ENCODE measurements at places on chromosomes 5 and 9.
A peak's percentile ranks its signal among the peaks of the same experiment; 100 is the strongest.

DNA sequence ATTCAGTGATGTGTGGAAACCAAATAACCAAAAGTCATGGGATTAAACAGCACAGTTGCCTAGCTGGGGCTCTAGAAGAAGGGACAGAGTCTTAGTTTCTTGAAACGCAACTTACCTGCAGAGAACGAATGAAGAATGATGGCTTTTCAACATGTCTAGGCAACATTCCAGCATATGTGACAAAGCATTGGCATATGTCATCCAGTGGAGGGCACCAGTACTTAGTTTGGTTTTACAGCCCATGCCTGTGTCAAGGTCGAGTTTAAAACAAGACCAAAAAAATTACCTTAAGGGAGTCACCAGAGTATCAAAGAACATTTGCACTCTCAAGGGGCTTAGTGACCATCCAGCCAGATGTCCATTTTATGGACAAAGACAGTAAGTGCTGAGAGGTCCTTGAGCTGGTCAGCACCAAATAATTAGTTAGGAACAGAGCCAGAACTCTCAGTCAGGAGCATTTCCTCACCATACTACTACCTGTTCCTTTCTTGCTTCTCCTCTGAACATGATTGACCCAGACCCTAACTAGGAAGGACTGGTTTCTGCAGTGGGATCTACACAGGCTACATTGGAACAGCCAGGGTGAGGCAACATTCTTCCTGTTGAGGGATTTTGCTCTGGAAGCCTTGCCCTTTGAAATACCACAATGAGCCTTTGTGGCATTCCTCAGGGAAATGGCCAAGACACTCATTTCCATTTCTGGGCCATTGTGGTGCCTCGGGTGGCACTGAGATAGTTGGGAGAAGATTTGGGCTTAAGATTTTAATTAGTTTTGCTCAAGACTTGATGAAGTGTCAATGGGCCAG, 75.4 kb upstream of the ANKH start:
- DNase-seq: peak; percentile 3

- peak; percentile 86 for DNase-seq
Measured at GRCh38 chr9:84139296-84140070, 158.9 kb downstream of the RMI1 start.

- DNase-seq: no peak
Measured at GRCh38 chr9:121672213-121672612, 20.8 kb downstream of the DAB2IP start.

GRCh38 chr5:148808864-148809642, 17.4 kb upstream of the ADRB2 start:
- DNase-seq: no peak

- DNase-seq: no peak
Measured at GRCh38 chr5:7888901-7889300, 20.0 kb downstream of the MTRR start.

- no peak for DNase-seq
Measured at GRCh38 chr5:115535479-115536035, 9.0 kb downstream of the FEM1C start.

- DNase-seq: no peak
Measured at GRCh38 chr5:93039888-93040287, 541.1 kb downstream of the NR2F1-AS1 start.

DNA sequence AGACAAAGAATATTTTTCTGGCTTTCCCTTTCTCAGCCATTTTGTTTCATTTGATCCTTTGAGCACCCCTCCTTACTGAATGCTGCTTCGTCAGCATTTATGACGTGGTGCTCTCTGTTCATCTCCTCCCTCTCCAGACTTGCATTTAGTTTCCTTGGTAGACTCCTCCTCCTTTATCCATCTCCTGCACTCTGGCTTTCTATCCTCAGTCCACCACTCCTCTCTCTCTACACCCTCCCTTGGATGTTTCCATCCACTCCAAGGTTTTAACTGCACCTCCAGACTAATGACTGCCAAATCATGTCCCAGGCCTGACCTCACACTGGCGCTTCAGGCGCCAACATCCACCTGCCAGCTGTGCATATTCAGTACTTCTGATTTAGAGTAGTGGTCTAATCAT, 245.4 kb downstream of the RAB3C start:
- DNase-seq: peak; percentile 44

GRCh38 chr5:106875591-106876297, 795.0 kb downstream of the EFNA5 start:
- DNase-seq: no peak

- no peak for DNase-seq
Measured at GRCh38 chr9:129898185-129898584, 62.9 kb downstream of the USP20 start.

DNA sequence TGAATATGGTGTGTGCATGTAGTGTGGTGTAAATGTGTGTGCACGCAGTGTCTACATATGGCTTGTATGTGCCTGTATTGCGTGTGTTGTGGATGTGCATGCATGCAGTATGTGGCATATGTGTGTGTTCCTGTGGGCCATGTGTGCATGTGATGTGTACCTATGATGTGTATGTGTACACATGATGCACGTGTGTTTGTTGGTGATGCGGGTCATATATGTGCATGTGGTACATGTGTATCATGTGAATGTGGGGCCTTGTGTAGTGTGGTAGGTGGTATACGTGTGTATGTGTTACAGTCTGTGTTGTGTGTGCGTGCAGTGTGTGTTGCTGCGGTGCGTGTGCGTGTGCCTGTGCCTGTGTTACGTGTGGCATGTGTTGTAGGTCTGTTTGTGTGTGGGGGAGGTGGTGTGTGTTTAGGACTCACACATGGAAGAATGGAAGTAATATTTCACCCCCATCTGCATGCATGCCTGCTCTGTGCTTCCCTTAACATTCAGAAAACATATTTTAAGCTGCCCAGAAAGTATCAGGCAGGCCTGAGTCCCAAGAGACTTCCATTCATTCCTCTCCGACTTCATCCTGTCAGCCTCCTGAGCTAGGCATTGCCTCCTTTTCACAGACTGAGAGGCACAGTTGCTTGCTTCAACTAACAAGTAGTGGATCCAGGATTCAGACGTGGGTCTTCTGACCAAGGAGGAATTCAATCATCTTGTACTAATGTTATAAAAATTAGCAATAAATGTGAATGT, 55.4 kb upstream of the RUFY1 start:
- DNase-seq: no peak

DNA sequence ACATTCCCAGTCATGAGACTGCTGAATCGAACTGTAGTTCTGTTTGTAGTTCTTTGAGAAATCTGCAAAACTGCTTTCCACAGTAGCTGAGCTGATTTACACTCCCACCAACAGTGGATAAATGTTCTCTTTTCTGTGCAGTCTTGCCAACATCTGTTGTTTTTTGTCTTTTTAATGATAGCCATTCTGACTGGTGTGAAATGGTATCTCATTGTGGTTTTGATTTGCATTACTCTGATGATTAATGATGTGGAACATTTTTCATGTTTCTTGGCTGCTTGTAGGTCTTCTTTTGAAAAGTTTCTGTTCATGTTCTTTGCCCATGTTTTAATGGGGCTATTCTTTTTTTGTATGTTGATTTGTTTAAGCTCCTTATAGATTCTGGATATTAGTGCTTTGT, 187.3 kb upstream of the TLE4 start:
- peak; percentile 11 for DNase-seq

DNA sequence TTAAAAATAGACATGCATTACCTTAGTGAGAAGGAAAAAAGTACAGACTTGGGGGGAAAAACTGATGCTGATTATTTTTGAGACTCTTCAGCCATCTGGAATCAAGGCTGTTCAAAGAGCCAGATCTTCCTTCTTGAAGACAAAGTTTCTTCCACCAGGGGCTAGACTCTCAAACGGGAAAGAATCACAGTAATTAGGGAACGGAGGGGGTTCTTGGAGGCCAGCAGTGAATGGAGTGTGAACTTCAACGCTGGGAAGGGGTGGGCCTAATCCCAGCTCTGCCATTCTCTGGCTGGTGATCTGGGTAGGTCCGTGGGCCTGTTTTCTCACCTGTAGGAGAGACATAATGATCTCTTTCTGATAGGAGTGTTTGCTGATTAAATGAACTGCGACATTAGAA, 21.1 kb upstream of the LHX2 start:
- DNase-seq: no peak

DNA sequence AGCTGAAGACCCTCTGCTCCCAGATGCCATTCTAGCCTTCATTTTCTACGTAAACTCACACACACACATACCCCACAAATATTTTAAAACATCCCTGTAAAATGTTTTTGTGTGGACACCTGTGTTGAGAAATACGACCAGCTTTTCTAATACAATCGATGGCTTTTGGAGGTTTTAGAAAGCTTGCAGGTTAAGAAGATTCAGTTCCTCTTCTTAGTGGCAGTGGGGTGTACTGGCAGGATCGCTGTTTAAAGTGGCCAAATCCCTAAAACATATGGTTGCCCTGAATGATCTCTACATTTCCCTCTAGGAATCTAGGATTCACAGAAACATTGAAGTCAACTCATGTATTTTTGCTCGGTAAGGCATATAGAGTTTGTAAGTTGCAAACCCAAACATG, 236.3 kb downstream of the NSG2 start:
- no peak for DNase-seq

DNA sequence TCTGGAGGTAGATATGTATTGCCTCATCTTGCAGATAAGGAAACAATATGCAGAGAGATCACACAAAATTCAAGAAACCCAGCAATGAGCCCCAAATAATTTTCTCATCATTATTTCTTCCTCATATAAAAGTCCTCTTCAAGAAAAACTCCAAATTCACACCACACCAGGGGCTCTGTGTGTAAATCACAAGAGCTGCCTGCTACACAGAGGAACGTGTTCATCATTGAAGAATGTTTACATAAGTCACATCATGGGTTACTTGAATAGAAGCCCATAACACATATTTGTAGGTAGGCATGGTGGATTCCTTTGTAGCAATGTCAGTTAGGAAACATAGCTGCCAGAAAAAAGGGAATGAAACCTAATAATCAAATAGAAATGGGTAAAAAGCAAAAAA, 308.1 kb upstream of the TLE4 start:
- no peak for DNase-seq

DNA sequence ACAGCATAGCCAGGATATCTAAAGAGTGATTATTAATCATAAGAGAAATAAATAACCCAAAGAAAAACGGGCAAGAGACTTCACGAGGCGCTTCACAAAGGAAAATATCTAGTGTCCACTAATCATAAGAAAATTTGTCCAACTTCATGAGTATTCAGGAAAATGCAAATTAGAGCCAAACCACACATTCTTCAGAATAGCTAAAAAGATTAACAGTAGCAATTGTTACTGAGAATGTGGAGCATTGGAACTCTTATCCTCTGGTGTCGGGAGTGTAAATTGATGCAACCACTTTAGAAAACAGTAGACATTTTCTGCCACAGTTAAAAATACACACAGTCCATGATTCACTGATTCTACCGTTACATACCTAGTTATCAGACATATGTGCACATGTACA, 145.7 kb downstream of the CWC27 start:
- no peak for DNase-seq

Data from NCI-H1105 treated with DMSO at 0.1 percent for 48 hours (cell line).